Naive thymus-derived CD4-positive, alpha-beta T cell (primary cell): ENCODE measurements at places on chromosomes 5 and 9. TPM values are rescaled to one million over a fixed set of nuclear protein-coding genes. Genes with fewer than 3 reads are reported as not detected.

The CER1 gene
- not detected for total RNA-seq

The CENPK gene
- total RNA-seq: 77.2 and 78.8 TPM in 2 replicates

The SMAD5 gene
- total RNA-seq: 15.4 TPM

The UGT3A1 gene
- not detected for total RNA-seq

The PPP3R2 gene
- not detected for total RNA-seq

The DND1 gene
- total RNA-seq: 2.1 TPM

The RAI14 gene
- total RNA-seq: 0.89 and 1.9 TPM in 2 replicates

DNA sequence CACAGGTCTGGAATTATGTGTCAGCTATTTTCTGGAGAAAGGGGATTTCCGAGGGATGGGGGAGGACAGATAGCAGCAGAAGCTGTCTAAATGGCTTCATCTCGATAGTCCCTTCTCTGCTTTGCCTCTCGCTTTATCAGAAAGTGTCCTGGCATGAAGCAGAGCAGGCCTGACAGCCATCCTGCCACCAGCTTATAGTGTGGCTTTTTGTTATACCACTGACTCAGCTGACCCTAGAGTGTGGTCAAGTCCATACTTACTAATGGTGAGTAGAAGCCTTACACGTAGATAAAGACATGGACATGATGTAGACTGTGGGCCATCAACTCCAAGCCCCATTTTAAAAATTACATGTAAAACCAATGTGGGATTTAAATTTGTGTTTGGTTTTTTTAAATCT, 50.0 kb downstream of the RCL1 start:
- peaks cover 10% of the 10 kb centered on the region for H3K36me3 ChIP-seq
- H3K27ac ChIP-seq: no peak overlapping the region
- no peaks in the 10 kb centered on the region for H3K27me3 ChIP-seq
- no peak overlapping the region for H3K4me3 ChIP-seq

GRCh38 chr9:70420441-70421271, 6.2 kb upstream of the KLF9 start:
- H3K27ac ChIP-seq: peak overlapping the region; percentile 92
- DNase-seq: no peak
- peaks cover 38% of the 10 kb centered on the region for H3K4me1 ChIP-seq
- peak overlapping the region; percentile 69 for H3K4me3 ChIP-seq
- H3K27me3 ChIP-seq: no peaks in the 10 kb centered on the region

DNA sequence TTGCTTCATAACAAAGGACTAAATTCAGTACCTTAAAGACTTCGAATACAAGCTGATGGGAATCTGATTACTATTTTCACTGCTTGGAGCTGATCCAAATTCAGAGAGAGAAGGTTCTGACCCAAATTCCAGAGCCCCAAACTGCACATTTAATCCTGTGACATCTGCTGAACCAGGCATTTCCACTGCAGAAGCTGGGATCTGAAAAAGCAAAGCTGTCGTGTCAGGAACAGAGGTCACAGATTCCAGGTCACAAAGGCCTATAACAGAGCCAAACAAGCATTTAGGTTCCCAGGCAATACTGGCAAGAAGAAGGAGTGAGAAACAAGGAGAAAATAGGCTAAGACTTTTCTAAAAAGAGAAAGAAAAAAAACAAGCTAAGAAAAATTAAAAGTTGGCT, 105.3 kb downstream of the UBAP2 start:
- no peak overlapping the region for H3K27ac ChIP-seq
- no peak overlapping the region for H3K4me3 ChIP-seq
- H3K36me3 ChIP-seq: peaks cover 54% of the 10 kb centered on the region
- no peaks in the 10 kb centered on the region for H3K4me1 ChIP-seq

- no peak overlapping the region for H3K4me3 ChIP-seq
- no peaks in the 10 kb centered on the region for H3K36me3 ChIP-seq
- peak; percentile 13 for DNase-seq
- H3K4me1 ChIP-seq: no peaks in the 10 kb centered on the region
- no peaks in the 10 kb centered on the region for H3K27me3 ChIP-seq
- H3K27ac ChIP-seq: no peak overlapping the region
Observed at GRCh38 chr5:171484460-171484899, 65.0 kb downstream of the FGF18 start.

DNA sequence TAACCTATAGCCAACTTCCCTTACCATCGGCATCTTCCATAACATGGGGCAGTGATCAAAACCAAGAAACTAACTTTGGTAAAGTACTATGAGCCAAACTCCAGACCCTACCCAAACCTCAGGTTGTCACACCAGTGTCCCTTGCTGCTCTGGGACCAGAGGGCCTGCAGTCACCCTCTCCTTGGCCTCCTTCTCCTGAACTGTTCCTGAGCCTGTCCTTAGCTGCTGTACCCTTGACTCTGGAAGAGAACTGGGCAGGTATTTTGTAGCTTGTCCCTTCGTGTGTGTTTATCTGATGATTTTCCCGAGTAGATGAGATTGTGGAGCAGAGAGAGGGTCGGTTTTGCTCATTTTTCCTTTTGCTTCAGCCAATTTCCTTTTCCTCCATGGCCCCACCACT, 240.4 kb downstream of the SYK start:
- H3K36me3 ChIP-seq: no peaks in the 10 kb centered on the region
- no peak overlapping the region for H3K27ac ChIP-seq
- no peak overlapping the region for H3K4me3 ChIP-seq
- H3K27me3 ChIP-seq: peaks cover 5% of the 10 kb centered on the region

- no peaks in the 10 kb centered on the region for H3K36me3 ChIP-seq
- no peaks in the 10 kb centered on the region for H3K4me1 ChIP-seq
- no peak for DNase-seq
- H3K27me3 ChIP-seq: no peaks in the 10 kb centered on the region
Observed at GRCh38 chr9:71941998-71942567, 30.6 kb downstream of the C9orf85 start.

- DNase-seq: no peak
- H3K27me3 ChIP-seq: no peaks in the 10 kb centered on the region
- H3K4me1 ChIP-seq: no peaks in the 10 kb centered on the region
- H3K4me3 ChIP-seq: no peak overlapping the region
Observed at GRCh38 chr9:115364991-115365390, 247.0 kb upstream of the TNC start.

- no peak overlapping the region for H3K4me3 ChIP-seq
- no peak for DNase-seq
- H3K27me3 ChIP-seq: peaks cover 3% of the 10 kb centered on the region
- no peaks in the 10 kb centered on the region for H3K36me3 ChIP-seq
- H3K4me1 ChIP-seq: no peaks in the 10 kb centered on the region
Observed at GRCh38 chr5:96584712-96585111, 77.5 kb upstream of the CAST start.

DNA sequence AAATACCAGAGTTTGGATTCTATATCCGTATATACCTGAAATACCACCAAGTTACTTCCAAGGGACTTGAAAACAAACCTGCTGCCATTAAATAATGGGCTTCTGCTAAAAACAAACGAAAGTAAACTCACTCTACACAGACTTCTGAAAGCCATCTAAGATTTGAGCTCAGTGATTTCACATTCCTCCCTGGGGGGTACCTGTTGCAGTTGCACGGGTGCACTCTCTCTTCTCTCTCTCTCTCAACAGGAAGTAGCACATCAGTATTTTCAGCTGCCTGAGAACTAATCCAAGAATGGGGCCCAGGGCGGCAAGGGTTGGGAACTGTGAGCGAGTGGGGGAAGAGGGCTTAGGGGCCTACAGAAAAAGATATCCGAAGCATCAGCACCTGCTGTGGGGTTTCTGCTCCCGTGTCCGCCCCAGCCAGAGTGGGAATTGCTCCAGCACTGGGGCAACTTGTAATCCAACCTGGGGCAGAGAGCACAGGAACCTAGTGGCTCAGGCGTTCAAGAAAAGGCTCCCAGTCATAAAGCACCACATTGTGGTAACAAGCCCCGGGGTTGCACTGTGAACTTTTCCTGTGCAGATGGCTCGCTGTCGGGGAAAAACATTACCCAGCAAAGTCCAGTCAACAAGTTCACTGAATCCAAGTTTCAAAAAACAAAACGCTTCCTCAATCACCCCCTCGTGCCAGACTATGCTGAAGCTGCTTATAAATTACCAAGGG, 99.8 kb downstream of the EFNA5 start:
- H3K4me1 ChIP-seq: peaks cover 6% of the 10 kb centered on the region
- no peaks in the 10 kb centered on the region for H3K36me3 ChIP-seq
- DNase-seq: no peak

DNA sequence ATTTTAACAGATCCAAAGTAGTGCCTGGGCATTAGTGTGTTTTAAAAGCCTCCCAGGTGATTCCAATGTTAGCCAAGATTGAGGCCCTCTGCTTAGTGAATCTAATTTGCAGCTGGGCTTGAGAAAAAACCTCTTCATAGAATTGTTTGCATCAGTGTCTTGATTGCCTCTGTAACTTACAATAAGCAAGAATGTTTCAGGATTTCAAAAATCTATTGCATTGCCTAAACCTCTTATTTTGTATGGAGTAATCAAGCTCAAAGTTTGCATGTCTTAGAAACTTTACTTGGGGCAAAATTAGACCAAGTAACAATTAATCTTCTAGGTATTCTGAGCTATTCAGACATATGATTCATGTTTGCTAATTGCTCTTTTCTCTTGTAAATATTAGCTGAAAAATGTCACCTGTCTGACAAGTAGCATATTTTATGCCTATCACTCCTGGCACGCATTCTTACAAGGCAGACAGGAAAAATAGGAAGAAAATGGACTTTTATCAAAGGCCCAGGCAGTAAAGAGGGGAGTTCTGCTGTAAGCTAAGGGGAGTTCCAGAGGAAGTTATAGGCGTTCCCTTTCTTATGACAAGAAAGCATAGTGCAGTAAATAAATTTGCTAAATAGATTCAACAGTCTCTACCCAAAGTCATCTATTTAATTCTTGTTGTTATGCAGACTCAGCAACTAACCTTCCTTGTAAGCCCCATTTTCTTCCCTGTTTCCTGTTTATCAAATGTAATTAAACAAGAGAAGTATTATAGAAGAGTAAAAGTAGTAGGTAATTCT, 21.0 kb downstream of the PDCD1LG2 start:
- no peaks in the 10 kb centered on the region for H3K36me3 ChIP-seq
- H3K4me3 ChIP-seq: no peak overlapping the region
- peak; percentile 28 for DNase-seq
- H3K4me1 ChIP-seq: peaks cover 19% of the 10 kb centered on the region

GRCh38 chr5:3282841-3283240, 312.8 kb upstream of the IRX1 start:
- no peaks in the 10 kb centered on the region for H3K36me3 ChIP-seq
- no peak for DNase-seq
- H3K4me1 ChIP-seq: no peaks in the 10 kb centered on the region
- H3K27ac ChIP-seq: no peak overlapping the region

GRCh38 chr9:37700900-37701299, 50.1 kb downstream of the FRMPD1 start:
- no peak overlapping the region for H3K27ac ChIP-seq
- no peak for DNase-seq
- H3K36me3 ChIP-seq: no peaks in the 10 kb centered on the region
- H3K4me3 ChIP-seq: no peak overlapping the region

GRCh38 chr5:132327252-132327955, 33.2 kb downstream of the SLC22A4 start:
- H3K27ac ChIP-seq: no peak overlapping the region
- no peaks in the 10 kb centered on the region for H3K27me3 ChIP-seq
- H3K4me1 ChIP-seq: no peaks in the 10 kb centered on the region
- no peak for DNase-seq
- H3K4me3 ChIP-seq: no peak overlapping the region
